LHCN-M2 (cell line): ENCODE measurements at places on chromosomes 6 and 20. TPM values are rescaled to one million over a fixed set of nuclear protein-coding genes. Genes with fewer than 3 reads are reported as not detected.
A peak's percentile ranks its signal among the peaks of the same experiment; 100 is the strongest.

DNA sequence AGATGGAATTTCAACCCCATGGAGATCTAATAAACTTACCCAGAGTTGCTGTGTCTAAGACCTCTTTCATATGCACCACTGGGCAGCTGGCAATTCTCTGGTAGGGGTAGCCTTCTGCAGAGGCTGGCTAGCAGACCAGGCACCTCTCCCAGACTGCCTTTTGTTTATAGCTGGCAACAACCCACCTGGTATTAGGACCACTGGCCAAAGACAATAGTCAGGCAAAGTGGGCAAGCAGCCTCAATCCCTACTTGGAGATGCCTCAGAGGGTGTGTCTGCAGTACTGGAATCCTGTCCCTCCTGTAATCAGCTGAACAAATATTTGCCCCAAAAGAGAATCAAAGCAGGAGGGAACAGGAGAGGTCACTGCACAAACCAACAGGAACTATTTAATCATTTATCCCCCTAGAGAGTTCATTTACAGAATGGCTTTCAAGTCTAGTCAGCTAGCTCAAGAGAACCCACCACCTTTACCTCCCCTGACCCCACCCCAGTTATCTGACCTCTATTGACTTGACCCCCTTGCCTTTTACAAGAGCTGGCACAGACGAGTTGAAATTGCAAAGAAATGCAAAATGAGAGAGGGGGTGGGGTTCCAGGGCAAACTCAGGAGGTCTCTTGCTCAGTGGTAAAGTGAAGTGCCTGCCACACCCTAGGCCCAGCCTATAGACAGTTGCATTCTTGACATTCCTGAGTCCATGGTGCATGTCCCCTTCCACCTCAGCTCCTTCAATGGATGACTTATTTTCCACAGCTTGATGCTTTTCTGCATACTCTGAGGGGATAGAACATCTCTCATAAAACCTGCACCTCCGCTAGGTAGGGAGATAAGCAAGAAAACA lies 2.8 kb downstream of the BCL2L1 start:
- DNase-seq = peak; percentile 76

- peak; percentile 83 for DNase-seq
Measured at GRCh38 chr6:26043384-26044139, 43.7 kb upstream of the HFE start.

GRCh38 chr20:51700809-51701285 lies 67.3 kb downstream of the ATP9A start:
- DNase-seq = peak; percentile 34

- no peak for DNase-seq
Measured at GRCh38 chr6:79571030-79571367, 33.8 kb upstream of the LCA5 start.

- DNase-seq = no peak
Measured at GRCh38 chr20:57791178-57791962, 81.6 kb upstream of the PMEPA1 start.

GRCh38 chr6:88020439-88020838 lies 27.2 kb upstream of the SPACA1 start:
- DNase-seq = no peak

DNA sequence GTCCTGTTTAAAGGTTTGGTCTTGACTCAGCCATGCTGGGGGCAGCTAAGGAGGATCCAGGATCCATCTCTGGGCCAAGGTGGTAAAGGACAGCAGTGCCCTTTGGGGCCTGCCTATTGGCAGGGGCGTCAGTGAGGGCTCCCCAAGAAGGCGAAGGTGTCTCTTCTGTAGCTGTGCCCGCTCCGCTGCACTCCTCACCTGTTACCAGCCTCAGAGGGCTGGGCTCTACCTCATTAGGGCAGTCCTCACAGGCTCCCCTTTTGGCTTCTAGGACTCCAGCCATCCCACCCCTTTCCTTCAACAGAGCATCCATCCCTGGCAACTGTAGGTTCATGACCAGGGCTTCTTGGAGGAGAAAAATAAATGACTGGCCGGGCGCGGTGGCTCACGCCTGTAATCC lies 10.3 kb downstream of the FRS3 start:
- no peak for DNase-seq

GRCh38 chr6:149752600-149753373 lies 3.2 kb downstream of the PCMT1 start:
- no peak for DNase-seq

DNA sequence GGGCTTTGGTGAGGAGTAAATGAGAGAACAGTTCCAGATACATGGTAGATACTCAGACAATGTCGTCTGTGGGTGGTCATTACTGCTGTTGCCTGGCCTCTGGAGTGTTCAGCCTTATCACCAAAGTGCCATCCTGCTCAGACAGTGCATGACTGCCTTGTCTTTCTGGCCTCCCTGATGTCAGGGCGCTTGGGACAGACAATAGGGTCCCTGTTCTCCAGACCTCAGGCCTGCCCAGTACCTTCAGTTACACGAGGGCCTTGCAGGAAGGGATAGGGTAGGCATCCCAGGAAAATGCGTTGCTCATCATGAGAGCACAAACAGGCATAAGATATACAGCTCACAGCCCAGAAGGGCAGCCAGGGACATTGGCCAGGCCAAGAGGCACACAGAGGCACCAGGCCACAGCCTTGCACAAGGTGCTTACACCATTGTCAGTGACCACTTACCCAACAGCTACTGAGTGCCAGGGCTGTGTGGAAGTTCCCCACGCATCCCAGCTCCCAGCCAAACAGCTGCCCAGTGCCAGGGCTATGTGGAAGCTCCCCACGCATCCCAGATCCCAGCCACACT lies 27.4 kb downstream of the BPIFB1 start:
- no peak for DNase-seq

DNA sequence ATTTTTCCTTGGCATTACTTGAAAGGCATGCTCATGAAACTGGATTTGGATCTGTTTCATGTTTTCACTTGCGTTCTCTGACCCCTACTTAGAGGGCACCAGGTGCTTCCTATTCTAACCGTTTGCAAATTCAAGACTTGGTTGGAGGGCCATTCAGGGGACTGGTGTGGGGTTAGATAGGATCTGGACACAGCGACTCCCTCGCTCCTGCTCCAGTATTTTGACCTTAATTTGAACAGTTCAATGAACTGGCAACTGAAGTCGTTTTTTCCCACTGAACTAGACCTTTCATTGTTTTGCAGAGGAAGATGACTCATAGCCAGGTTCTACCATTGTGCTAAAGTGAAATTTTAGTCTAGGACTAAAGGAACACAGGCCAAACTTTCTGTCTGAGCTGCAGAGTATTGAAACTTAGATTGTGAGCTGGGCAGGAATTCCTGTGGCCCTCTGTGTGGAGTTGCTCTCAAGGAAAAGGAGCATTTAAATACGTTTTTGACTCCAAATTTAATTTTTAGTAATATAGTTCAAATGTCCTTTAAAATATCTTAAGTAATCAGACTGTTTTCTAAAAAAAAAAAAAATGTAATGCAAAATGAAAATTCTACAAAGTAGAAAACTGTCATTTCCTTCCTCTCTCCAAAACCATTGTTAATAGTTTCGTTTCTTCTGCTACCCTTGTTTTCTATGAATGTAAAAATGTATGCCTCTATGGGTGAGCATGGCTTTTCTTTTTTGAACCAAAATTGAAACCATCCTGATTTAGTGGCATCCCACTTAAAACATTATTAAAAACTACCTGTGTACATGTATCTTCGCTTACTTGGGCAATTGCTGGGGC lies 64.8 kb downstream of the UTRN start:
- DNase-seq = peak; percentile 74

- no peak for DNase-seq
Measured at GRCh38 chr6:169139179-169139971, 114.3 kb downstream of the THBS2 start.

- DNase-seq = peak; percentile 88
Measured at GRCh38 chr20:44279228-44279627, 31.8 kb downstream of the FITM2 start.

GRCh38 chr6:85285114-85285513 lies 164.8 kb upstream of the NT5E start:
- DNase-seq = no peak

GRCh38 chr6:1502041-1502440 lies 107.7 kb upstream of the FOXC1 start:
- peak; percentile 34 for DNase-seq

- peak; percentile 67 for DNase-seq
Measured at GRCh38 chr20:51014797-51015722, 7.8 kb downstream of the KCNG1 start.

GRCh38 chr20:51495921-51496545 lies 46.5 kb downstream of the NFATC2 start:
- peak; percentile 32 for DNase-seq

DNA sequence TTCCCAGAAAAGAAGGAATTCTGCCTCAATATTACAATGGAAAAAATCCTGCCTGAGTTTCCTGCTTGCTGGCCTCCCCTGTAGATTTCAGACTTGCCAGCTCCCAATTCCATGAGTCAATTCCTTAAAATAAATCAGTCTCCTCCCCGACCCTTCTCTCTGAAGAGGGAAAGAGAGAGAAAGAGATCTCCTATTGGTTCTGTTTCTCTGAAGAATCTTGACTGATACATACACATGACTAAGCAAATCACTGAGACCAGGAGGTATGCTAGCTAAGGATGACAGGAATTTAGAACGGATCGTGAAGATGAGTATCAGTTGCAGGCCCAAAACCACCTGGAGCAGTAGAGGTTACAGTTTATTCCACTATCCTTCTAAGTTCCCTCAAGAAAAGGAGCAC lies 11.3 kb upstream of the RBM24 start:
- peak; percentile 65 for DNase-seq

DNA sequence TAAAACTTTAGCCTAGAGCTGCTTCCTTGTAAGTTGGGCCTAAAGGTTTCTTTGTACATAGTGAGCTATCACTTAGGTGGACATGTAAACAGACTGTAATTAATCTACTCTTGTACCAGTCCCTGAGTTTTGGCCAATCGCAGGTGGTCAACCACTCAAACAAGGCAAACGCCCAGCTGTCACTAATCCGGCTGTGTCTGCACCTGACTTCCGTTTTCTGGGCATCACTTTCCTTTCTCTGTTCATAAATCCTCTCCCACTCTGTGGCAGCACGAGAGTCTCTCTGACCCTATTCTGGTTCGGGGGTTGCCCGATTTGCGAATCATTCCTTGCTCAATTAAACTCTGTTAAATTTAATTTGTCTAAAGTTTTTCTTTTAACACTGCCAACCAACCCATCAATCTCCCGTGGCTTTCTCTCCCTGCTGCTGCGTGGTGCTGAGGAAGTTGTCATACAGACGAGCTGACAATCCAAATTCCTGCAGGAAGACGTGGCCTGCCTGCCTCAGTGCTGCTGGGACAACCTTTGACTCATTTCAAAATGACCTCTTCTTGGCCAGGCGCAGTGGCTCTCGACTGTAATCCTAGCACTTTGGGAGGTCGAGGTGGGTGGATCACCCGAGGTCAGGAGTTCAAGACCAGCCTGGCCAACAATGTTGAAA lies 206.3 kb downstream of the QKI start:
- DNase-seq = peak; percentile 19

GRCh38 chr20:2276015-2276414 lies 19.8 kb upstream of the TGM3 start:
- no peak for DNase-seq

- peak; percentile 32 for DNase-seq
Measured at GRCh38 chr6:20564269-20564668, 30.0 kb downstream of the CDKAL1 start.

GRCh38 chr20:48758206-48758820 lies 69.5 kb downstream of the PREX1 start:
- DNase-seq = no peak

GRCh38 chr6:56475736-56476457 lies 166.8 kb downstream of the DST start:
- peak; percentile 35 for DNase-seq

- DNase-seq = no peak
Measured at GRCh38 chr6:44668391-44668930, 281.0 kb downstream of the CDC5L start.

- no peak for DNase-seq
Measured at GRCh38 chr6:107652526-107653182, 162.7 kb downstream of the SOBP start.

GRCh38 chr6:130964289-130964688 lies 98.8 kb downstream of the EPB41L2 start:
- no peak for DNase-seq

DNA sequence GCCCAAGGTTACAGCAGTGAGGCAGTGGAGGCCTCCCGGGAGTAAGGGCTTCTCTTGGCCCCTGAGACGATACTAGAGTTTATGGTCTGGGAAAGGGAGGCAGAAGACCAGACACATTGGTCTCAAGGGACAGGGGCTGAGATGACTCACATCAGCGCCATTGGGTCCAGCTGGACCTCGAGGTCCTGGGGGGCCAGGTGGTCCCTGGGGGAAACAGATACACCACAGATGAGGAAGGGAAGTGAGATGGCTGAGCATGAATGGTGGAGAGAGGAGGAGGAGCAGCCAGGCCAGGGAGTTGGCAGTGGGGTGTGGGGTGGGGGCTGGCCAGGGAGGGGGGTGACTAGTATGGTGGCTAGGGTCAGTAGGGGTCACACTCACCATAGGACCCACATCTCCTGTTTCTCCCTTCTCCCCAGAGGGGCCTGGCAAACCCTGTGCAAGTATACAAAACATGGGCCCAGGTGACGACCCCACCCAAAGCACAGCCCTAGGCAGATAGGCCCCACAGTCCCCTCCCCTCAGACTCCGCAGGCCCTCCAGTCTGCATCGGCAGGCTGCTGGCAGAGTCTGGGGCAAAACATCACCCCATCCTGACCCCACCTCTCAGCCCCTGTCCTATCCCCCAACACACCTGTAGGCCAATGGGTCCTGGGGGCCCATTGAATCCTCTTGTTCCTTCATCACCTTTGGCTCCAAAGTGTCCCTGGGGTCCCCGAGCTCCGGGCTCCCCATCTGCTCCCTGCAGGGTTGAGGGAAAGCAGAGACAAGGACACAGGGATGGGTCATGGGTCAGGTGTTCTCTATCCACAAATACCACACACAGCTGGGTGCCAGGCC lies 21.9 kb downstream of the COL11A2 start:
- DNase-seq = no peak

- DNase-seq = peak; percentile 37
Measured at GRCh38 chr6:132456700-132457143, 55.4 kb upstream of the MOXD1 start.

GRCh38 chr20:25274891-25275812 lies 27.3 kb downstream of the PYGB start:
- DNase-seq = no peak

The HLA-DPA1 gene
- 0.86 and 3.4 TPM in 2 replicates for total RNA-seq

The OR2H2 gene
- total RNA-seq = not detected in 2 replicates

The EEF1A2 gene
- 0.32 and 0.46 TPM in 2 replicates for total RNA-seq

The SLC22A7 gene
- not detected in 2 replicates for total RNA-seq

The RBPJL gene
- total RNA-seq = not detected in 2 replicates

The CST2 gene
- not detected in 2 replicates for total RNA-seq

The FAXC gene
- total RNA-seq = 0.90 and 2.9 TPM in 2 replicates

The HLA-DQB1 gene
- not detected in 2 replicates for total RNA-seq

The PRDM1 gene
- 0.98 and 2.4 TPM in 2 replicates for total RNA-seq

The SEL1L2 gene
- not detected in 2 replicates for total RNA-seq

The MRPS18B gene
- 56.5 and 67.9 TPM in 2 replicates for total RNA-seq

The FOXA2 gene
- total RNA-seq = not detected in 2 replicates

The SAMD10 gene
- 1.2 and 3.1 TPM in 2 replicates for total RNA-seq

The TGIF2 gene
- total RNA-seq = 5.3 and 10.2 TPM in 2 replicates

The NFATC2 gene
- 0.06 TPM in 2 replicates for total RNA-seq

The SCGN gene
- total RNA-seq = 0.19 and 0.23 TPM in 2 replicates

The HCRTR2 gene
- not detected in 2 replicates for total RNA-seq

The KCNS1 gene
- total RNA-seq = not detected in 2 replicates

The BPIFB2 gene
- not detected in 2 replicates for total RNA-seq

The GCNT2 gene
- 0.32 and 0.63 TPM in 2 replicates for total RNA-seq
